ENCODE measurements at places on chromosomes 7 and 10.

- DNase-seq: no peak
These were observed 22.1 kb downstream of the ARMC10 start for GRCh38 chr7:103097041-103097440.

DNA sequence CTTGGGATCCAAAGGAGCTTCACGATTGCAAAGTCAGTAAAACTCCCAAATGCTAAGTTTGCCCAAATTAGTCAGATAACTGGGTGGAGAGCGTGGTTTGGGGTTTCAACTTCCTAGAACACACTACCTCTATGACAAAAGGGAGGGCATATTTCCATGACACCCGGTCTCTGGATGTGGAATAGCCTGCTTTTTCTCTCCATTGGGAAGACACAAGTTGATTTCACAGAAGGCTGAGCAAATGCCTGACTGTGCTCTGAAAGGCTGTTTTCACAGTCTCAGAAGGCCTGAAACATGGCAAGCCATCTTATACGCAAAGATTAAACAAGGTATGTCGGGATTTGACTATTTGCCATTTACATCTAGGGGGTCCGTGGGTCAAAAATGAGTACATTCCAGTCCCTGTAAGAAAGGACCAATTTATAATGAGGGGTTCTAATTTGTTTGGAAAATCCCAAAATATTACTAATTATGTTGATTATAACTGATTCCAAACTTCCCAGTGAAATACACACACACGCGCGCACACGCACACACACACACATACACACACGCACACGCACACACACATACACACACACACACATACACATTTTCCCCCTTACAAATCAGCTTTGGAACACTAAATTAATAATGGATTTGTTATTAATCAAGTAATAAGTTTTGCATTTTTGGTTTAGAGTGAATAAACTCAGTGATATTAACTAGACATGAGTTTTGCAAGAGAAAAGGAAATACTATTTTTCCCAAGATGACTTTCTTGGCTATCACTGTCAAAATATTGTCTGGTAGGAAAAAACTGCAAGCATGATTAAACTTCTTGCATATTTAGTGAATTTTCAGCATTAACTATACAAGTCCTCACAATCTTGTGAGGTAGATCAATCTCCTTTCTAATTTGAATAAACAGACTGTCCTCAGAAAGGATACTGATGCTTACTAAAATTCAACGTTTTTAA is 105.0 kb downstream of the PRTFDC1 start:
- DNase-seq: no peak

DNA sequence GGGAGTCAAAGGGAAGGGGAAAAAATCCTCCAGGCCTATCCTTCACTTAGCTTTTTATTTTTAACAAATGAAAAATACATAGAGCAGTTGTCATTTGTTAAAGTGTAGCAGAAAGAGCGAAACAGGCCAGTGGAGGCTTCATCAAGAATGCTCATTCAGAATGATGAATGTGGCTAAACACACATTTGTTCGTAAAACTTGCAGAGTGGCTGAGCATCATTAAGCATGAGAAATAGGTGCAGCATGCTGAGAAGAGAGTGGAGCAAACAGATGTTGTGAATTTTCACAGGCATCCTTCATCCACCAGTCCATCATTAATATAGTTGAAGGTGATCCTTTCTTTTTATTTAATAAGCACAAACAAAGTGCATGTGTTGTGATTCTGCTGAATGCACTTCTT is 407.6 kb downstream of the LRMDA start:
- DNase-seq: no peak

GRCh38 chr7:74063223-74063641 is 20.4 kb upstream of the LIMK1 start:
- DNase-seq: no peak

DNA sequence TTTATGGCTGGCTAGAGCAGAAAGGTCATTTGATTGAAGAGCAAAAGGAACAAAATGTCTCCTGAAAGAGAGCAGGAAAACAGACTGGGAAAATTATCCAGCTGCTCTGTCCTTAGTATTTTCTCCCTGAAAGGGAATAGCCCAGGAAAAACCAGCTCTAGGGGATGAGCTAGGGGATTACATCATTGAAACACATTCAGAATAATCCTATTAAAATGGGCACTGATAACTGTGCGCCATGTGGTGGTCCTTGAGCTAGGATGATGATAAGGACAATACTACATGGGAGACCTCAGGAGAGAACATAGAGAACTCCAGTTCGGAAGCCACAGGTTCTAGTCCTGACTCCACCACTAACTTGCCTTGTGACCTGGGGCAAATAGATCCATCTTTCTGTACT is 873.8 kb downstream of the TYW1 start:
- no peak for DNase-seq

- DNase-seq: no peak
These were observed 32.7 kb upstream of the MACC1 start for GRCh38 chr7:20249920-20250319.

DNA sequence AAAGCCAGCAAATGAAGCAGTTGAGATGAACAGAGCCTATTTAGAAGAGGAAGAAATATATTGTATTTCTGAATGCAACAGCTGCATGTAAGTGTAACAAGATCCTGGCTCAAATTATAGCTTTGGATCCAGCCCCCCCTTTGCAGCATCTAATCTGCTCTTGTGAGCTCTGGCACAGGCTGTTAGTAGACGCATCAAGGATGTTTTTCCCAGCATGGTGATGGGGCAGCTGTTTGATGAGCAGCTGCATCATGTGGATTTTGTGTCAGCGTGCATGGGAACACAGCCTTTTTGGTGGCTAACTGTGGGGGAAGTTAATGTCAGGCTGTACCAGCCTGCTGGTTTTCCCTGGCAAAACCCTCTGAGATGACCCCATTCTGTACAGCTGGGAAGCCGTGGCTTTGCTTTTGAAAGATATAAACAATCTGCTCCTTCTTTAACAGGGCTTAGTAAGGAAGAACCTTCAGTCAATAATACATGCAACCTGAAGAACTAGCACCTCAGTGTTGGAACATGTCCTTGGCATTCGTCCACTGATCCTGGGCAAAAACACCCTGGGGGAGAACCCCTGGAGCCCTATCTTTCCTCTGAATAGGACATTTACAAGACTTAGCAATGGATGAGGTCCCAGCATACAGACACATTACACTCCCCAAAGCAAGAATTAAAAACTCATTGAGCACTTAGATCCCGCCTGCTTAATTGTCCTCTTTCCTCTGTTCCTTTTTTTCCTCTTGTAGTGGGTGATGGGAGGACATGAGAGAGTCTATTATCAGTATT is 70.6 kb downstream of the NPS start:
- no peak for DNase-seq

GRCh38 chr7:40758590-40758989 is 623.8 kb downstream of the SUGCT start:
- DNase-seq: no peak

DNA sequence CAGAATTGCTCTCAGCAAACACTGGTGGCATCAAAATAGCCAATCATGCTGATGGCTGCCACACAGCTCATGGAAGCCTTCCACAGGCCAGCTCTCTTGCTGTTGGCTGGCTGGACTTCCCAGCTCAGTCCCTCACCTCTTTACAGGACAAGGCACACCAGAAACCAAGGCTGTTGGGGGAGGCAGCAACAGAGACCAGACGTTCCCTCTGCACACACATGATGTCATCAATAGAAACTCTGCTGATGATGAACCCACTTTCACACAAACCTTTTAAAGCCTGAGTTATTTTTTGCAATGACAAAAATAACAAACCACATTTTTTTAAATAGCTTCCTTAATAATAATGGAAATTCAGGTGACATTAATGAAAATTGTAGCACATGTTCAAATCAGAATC is 300.9 kb upstream of the C7orf33 start:
- DNase-seq: no peak

DNA sequence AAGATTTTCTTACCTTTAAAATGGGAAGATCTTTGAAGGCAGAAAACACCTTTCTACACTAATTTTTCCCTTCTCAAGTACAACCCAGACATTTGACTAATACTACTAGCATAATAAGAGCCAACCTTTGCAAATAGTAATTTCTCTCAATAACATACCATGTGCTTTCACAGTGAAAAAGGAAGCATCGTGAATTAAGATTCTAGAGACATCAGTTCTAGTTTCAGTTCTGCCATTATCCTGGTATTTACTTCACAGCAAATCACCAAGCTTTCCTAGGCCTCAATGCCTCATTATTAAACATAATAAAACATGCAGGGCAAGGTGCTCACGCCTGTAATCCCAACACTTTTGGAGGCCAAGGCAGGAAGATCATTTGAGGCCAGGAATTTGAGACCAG is 24.9 kb downstream of the GSAP start:
- DNase-seq: no peak

- no peak for DNase-seq
These were observed 149.2 kb downstream of the SH2D4B start for GRCh38 chr10:80686734-80687475.

GRCh38 chr7:158010961-158011693 is 576.5 kb downstream of the PTPRN2 start:
- DNase-seq: no peak

GRCh38 chr10:97518301-97519043 is 19.7 kb downstream of the UBTD1 start:
- DNase-seq: no peak

- DNase-seq: no peak
These were observed 125.7 kb downstream of the BICC1 start for GRCh38 chr10:58638388-58638787.

DNA sequence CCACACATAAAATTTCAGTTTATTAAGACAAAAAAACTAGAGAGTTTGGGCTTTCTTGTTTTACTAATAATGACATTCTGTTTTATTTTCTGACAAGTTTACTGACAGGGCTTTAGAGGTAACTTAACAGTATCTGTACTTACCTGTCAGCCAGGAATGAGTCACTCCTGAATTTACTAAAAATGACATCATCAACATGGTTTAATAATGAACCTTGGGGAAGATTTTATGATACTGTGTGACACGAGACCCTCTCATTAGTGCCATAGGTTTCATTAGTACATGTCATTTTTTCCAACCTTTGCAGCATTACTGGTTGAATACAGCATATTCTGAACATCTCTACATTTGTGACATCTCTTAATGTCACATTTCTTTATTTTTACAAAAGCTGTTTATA is 131.1 kb downstream of the KCND2 start:
- no peak for DNase-seq

- DNase-seq: no peak
These were observed 98.8 kb downstream of the HECW1 start for GRCh38 chr7:43211286-43211685.

- DNase-seq: no peak
These were observed 83.5 kb upstream of the FZD1 start for GRCh38 chr7:91180746-91181145.

- no peak for DNase-seq
These were observed 132.3 kb upstream of the POT1 start for GRCh38 chr7:125061776-125062397.

- no peak for DNase-seq
These were observed 11.0 kb upstream of the LFNG start for GRCh38 chr7:2508327-2509215.

Data from stimulated activated CD8-positive, alpha-beta memory T cell treated with anti-CD3 and anti-CD28 coated beads, Interleukin-2, amount 100 ng/mL, for 1 hour (primary cell).